ENCODE measurements at places on chromosomes 3 and 15. TPM values are rescaled to one million over a fixed set of nuclear protein-coding genes. Genes with fewer than 3 reads are reported as not detected.

DNA sequence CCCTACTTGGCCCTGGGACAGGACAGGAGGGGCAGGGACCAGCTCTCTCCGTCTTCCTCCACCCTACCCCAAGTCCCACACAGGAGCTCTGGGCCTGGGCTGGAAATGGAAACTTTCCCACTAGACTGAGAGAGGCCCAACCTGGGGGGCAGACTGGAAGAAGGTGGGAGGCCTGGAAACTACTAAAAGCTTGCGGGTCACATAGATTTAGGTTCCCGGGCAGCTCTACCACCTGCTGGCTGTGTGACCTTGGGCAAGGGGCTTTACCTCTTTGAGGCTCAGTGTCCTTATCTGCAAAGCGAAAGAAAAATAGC lies 49.9 kb upstream of the CCDC174 start:
- no peak for DNase-seq

GRCh38 chr15:99021694-99022093 lies 14.1 kb upstream of the PGPEP1L start:
- no peak for DNase-seq

DNA sequence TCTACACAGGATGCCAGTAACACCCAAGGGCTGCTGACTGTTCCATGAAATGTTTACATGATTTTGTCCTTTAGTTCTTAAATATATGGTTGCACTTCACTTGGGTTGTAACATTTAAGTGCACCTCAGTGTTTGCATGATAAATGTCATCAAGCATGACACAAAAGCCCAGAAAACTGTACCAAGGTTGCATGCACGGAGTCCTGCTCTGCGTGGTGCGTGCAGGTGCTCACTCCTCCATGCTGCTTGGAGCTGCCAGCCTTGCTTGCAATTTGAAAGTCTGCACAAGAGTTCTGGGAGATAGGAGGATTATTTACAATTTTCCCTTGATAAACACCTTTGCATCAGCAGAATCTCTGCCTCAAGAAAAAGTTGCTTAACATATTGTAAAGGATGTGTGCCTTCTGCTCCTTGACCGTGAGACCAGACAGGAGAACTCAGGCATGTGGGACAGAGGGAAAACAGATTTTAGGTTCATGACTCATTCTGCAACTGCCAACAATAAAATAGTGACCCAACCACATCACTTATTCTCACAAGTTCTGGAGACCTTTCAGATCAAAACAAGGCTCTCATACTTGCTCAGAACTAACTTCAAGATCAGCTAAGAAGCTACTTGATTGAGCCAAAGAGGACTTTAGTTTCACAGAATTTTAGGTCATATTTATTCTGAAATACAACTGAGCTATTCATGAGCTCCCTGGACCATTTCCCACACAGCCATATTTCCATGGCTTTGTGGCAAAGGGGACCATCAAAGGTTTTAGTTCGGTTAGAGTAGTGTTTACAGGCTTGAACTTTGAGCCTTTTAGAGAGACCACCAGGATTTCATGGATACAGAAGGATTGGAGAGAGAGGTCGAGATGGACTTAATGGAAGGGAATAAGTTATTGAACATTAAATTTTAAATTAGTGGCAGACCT lies 128.4 kb upstream of the ZBED2 start:
- no peak for DNase-seq

DNA sequence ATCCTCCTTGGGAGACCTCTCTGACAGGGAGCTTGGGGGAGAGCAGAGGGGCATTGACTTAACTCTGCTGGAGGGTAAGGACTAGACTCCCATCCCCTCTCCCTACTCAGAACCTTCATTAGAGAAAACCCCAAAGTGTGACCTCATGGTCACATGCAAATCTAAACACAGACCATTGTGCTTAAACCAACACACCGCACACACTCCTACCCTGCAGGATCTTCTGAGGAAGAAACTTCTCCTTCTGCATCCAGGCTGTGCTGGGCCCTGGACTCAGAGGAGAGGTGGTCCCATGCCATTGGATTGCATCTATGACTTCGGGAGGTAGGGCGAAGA lies 805 bp upstream of the PARP16 start:
- DNase-seq = no peak

- no peak for DNase-seq
These were observed 10.0 kb downstream of the ARMC8 start for GRCh38 chr3:138197058-138197457.

DNA sequence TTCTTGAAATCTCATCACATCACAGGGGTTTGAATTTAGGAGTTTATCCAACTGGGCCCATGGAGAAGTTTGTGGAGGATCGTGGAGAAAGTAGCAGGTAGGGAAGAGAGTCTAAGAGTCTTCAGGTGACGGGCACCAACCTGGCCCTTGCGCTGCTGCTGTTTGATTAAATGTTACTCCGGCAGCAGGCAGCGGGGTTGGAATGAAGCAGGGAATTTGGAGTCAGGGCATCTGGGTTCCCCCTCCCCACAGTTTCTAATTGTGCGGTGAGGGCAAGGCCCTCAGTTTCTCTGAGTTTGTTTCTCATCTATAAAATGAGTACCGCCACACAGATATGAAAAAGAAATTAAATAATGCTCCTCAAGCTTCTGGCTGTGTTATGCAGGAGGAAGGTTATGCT lies 182.9 kb upstream of the RGMA start:
- no peak for DNase-seq

GRCh38 chr15:33587773-33588172 lies 277.0 kb downstream of the RYR3 start:
- peak; percentile 35 for DNase-seq

DNA sequence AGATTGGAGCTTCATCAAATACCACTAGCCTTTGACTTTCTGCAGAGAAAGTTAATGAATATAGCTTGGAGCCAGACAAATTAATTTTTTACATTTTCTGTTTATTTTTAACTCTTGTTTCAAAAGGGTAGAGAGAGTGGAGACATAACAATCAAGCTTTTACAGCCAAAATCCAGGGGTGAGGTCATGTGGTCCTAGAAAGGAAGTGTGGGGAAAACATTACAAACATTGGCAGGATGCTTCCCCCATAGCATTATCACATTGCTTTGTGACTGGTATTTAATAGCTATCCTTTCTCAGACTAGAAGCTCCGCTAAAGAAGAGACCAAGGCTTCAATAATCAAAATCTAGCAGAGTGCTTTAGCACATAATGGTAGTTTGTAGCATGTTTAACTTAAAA lies 46.4 kb upstream of the PHLDB2 start:
- DNase-seq = no peak

- no peak for DNase-seq
These were observed 822.0 kb downstream of the CADM2 start for GRCh38 chr3:85780806-85781205.

DNA sequence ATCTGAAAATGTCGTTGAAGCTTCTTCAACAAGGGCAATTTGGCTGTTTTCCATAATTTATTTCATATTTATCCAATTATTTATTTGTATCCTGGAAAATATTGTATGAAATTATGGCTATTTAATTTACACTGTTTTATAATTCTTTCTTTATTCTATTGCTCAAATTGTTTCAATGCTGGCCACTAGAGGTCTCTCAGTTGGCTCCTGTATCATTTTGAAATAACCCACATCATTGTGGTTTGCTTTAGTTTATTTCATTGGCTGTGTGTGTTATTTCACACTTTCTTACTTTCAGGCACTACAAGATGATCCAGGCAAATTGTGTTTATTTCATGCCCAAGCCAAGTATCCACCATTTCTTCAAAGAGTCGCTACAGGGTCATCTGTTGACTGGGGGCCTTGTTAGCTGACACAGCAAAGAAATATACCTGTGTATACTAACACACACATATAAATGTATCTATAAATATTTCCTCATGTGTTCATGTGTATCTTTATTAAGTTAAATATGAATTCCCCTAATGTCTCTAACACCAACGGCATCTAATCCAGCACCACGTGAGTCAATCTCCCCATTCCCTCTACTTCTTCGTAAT lies 86.2 kb downstream of the NPAP1 start:
- DNase-seq = no peak

DNA sequence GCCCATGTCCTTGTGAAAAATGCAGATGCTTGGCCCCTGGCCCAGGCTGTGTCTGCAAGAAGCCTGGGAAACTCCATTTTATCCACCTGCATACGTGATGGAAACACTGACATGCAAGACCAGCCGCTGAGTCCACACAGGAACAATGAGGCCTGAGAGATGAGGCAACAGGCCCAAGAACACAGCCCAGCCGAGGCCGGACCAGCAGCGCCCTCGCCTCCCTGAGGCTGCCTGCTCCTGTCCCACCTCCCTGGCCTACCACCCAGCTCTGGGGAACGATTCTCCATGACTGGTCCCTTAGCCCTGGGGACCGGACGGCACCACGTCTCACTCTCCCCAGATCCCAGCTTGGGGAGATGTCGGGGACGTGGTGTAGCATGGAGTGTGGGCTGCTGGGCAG lies 47.5 kb downstream of the HMCES start:
- DNase-seq = no peak

LEKR1 gene
- polyA plus RNA-seq = 0.30 TPM

BNC1 gene
- polyA plus RNA-seq = not detected

DNA sequence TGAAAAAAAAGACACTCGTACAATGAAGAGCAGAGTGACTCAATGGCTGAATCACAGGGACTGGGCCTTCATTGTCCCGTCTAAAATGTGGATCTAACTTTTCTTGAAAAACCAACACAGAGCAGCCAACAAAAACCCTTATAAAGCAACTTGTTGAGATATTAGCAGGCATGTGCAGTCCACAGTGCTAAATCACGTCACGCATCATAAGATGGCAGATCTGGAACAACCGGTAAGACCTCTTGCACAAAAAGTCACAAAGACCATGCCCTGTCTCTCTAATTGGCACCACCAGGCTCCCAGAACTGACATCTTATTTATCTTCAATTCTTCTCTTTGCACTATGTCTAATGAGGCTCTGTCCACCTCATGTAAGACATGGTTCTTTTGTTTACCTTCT lies 177.0 kb downstream of the MAGI1 start:
- no peak for DNase-seq

ARGFX gene
- polyA plus RNA-seq = not detected

- DNase-seq = no peak
These were observed 14.4 kb downstream of the FGD5 start for GRCh38 chr3:14832975-14833722.

- DNase-seq = no peak
These were observed 222.0 kb downstream of the GABRB3 start for GRCh38 chr15:26550880-26551279.

- no peak for DNase-seq
These were observed 34.3 kb downstream of the PRR23E start for GRCh38 chr3:127226946-127227842.

GRCh38 chr3:52397676-52398399 lies 47.1 kb downstream of the SEMA3G start:
- DNase-seq = no peak

GRCh38 chr15:58686286-58686685 lies 63.2 kb downstream of the ADAM10 start:
- no peak for DNase-seq

DNA sequence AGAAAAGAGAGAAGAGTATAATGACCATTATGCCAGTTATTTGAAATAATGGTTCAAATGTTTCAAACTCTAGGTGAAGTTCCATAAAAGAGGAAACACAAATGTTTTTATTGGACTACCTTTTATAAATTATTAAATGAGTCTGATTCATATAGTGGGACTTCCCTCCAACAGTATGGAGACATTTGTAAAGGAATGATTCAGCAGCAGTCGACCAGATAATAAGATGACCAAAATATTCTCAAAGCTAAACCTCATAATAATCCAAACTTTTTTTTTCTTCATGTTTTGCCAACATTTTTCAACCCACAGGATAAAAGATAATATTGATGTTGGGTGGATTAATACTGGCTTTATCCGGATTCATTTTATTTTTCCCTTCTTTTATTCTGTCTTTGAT lies 18.8 kb downstream of the TIPARP start:
- no peak for DNase-seq

DNA sequence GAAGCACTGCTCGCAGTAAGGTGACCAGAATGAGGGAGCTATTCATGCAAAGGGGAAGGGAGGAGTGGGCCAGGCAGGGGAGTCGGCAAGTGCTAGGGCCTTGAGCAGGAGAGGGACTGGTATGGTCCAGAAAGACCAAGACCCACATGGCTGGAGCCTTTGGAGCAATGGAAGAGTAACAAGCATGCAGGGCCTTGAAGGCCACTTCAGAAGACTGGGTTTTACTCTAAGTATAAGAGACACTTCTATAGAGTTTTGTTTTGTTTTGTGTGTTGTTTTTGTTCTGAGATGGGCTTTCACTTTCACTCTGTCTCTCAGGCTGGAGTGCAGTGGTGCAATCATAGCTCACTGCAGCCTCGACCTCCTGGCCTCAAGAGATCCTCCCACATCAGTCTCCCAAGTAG lies 42.0 kb downstream of the BFSP2 start:
- DNase-seq = no peak

DNA sequence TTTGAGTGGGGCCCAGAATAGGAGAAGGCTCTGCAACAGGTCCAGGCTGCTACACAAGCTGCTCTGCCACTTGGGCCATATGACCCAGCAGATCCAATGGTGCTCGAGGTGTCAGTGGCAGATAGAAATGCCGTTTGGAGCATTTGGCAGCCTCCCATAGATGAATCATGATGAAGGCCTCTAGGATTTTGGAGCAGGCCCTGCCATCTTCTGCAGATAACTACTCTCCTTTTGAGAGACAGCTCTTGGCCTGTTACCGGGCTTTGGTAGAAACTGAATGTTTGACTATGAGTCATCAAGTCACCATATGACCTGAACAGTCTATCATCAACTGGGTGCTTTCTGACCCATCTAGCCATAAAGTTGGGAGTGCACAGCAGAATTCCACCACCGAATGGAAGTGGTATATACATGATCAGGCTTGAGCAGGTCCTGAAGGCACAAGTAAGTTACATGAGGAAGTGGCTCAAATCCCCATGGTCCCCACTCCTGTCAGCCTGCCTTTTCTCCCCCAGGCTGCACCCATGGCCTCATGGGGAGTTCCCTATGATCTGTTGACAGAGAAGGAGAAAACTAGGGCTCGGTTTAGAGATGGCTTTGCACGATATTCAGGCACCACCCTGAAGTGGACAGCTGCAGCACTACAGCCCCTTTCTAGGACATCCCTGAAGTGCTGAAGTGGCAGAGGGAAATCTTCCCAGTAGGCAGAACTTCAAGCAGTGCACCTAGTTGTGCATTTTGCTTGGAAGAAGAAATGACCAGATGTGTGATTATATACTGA lies 971.4 kb downstream of the MCTP2 start:
- DNase-seq = no peak

HTR3E gene
- not detected for polyA plus RNA-seq

- no peak for DNase-seq
These were observed 60.1 kb upstream of the ACTC1 start for GRCh38 chr15:34855413-34855812.

DNA sequence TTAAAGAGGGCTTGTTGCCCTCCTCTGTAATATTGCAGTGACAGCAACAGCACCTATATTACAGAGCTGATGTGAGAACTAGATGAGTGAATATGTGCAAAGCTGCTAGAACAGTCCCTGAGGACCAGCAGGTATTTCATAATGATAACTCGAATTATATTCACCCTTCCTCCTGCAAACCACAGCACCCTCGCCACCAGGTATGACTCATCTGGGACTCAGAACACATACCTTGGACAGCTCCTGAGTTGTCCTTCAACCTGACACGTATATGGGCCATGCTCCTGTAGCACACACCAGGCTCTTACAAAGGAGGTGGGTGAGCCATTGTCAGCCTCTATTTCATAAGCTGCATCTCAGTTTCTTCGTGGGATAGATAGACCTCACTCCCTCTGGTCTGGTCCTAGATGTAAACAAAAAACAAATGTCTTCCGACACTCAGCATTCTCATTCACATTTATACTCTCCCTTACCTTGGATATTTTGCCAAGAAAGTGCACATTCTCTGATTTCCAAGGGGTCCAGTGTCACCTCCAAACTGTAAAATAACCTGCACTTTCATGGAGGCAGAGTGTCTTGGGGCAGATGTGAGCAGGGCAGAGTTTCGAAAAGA lies 124.5 kb downstream of the TLE3 start:
- no peak for DNase-seq

- DNase-seq = no peak
These were observed 38.2 kb downstream of the MTMR10 start for GRCh38 chr15:30953183-30953582.
